ENCODE measurements at places on chromosomes 2 and 18.

GRCh38 chr2:186887107-186888090 is 38.4 kb upstream of the ZSWIM2 start:
- no peak for DNase-seq

DNA sequence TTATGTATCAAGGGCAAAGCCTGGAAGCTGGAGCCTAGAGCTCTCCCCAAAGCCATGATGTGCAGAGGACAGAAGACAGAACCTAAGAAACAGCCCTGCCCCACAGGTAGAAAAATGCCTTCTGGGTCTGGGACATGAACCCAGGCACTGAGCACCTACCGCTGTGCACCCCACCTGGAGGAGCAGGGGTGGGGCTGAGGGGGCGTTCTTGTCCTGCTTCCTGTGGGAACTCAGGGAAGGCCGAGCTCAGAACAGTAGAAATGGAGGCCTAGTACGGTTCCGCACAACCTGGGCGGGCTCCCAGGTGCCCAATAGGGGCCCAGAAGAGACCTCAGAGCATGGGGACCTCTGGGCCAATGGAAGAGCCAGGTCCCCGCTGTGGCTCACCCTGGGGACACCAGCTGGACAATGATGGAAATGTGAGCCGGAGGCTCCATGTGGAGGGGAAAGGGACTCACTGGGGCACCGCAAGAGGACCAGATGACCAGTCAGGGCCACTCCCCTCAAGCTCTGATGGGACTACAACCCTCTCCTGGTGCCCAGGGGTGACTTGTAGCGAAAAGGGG is 3.2 kb downstream of the CRACDL start:
- no peak for DNase-seq

GRCh38 chr18:47283476-47283875 is 32.0 kb upstream of the SKOR2 start:
- DNase-seq: no peak

DNA sequence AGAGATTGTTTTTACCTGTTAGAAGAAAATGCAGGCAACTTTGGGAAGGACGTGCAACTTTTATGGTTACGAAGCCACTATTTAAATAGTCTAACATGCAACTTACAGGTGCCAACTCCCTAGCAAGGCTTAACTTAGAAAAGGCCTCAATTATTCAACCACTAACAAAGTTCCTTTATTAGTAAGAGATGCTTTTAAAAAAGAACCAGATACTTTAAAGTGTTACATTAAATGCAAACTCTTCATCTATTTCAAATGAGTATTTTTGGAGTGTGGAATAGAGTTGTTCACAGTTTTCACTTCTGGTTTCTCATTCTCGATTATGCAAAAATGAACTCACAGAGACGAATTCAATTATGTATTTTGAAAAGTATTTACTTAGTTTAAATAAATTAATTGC is 51.7 kb downstream of the PELI1 start:
- DNase-seq: no peak

DNA sequence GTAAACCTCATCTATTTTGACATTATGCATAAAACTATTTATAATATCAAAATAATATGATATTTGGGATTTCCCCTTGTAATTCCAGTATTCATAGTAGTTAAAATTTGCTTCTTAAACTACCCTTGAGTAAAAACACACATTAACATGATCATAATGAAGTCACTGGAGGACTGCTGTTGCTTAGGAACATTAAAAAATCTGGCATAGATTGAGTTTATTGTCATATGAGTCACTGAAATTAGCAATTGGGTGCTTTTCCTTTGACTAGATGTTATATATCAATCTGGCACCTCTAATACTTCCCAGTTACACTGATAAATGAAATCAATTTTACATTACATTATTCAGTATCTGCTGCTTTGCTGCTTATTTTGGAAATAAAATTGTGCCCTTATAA is 57.0 kb upstream of the ZC3H15 start:
- DNase-seq: no peak

GRCh38 chr2:235605312-235606003 is 111.6 kb downstream of the AGAP1 start:
- DNase-seq: peak; percentile 95

GRCh38 chr2:67645280-67646138 is 248.4 kb downstream of the ETAA1 start:
- DNase-seq: no peak

DNA sequence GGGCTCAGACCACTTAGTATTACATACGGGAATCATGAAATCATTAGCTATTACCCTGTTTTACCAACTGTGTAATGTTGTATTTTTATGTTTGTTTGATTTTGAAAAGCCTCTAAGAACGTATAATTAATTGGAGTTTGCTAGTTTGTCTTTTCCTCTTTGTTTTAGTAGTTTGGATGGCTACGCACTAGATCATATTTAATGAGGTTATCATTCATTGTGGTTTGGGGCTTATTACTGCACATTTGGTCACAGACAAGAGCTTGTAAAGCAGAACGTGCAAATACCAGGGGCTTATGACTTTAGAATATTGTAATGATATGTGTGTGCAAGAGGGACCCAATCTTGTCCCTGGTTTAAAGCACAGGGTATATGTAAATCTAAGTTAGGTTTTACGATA is 10.3 kb downstream of the CABLES1 start:
- DNase-seq: no peak

DNA sequence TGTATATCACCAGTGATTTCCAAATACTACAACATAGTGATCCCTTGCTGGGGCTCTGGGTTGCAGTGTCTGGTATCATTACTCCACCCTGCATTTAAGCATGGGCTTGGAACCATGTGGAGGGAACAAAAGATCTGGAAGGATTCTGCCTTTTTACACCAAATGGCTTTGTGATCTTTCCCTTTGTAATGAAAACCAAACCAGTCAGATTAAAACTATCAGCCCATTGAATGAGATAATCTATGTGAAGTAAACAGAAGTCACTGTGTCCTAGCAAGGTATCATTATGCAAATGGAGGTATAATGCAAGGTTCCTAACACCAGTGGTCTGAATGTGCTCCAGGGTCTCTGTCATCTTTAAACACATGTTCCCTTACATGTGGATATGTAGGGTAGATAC is 474.7 kb upstream of the TNP1 start:
- no peak for DNase-seq

DNA sequence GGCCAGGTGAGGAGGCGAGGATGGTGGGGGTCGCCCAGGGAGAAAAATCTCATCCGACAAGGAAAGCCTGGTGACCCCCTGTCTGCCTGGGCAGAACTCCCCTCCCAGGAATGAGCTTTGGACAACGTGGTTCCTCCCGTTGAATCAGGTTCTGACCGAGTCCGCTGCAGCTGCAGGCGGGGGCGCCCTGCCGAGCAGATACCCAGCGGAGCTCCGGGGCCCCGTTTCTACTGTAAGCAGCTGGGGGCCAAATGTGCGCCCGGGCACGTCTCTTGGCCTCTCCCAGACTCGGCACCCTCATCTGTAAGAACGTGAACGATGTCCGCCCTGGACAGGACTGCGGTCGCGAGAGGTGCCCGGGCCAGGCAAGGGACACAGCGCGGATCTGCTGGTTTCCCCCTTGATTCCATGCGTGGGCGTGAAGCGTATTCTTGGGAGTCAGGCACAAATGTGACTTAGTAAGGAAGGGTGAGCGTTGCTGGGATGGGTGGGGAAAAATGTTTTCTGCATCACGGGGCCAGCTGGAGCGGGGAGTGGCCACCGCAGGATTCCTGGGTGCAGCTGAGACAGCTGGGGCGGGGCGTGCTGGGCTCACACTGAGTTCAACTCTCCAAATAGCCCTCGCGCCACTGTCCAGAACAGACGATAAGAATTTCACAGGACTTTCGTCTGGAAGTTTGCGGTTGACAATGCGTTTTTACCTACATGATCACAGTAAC is 20.2 kb upstream of the TUBB6 start:
- DNase-seq: no peak

GRCh38 chr18:74498712-74499627 is 2.8 kb downstream of the CNDP2 start:
- DNase-seq: peak; percentile 69

DNA sequence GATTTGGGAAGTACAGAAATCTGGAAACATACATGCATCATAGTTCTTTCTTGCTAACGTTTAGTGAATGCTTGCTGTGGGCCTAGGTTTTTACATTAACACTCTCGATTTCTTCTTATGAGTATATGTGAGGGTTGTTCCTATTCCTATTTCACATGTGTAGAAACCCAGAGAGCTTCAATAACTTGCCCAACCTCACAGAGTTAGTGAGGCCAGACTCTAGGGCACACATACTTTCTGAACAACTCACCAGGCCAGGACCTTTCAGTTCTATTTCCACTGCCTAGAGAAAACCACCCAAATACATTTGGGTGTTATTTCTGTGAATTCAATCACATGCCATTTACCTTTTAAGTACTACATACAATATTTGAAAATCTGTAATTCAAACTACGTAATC is 8.2 kb upstream of the KCTD1 start:
- DNase-seq: no peak

DNA sequence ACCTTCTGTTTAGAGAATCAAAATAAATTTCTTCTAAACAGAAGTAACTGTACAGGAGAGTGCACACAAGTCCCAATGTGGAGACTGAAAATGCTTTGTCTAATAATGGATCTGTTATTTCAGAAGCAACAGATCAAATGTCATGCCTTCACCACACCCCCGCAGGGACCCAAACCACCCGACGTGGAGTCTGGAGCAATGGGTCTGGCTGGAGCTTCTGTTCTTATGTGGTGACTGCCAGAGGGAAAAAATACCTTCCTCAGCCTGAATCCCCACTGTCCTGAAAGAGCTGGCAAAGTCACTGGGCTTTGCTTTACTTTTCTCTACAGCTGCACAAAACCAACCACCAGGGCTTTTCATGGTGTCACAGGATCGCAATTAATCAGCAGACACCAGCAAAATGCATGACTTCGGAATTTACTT is 119.0 kb upstream of the ZFP36L2 start:
- DNase-seq: no peak

GRCh38 chr18:9392726-9393125 is 58.2 kb downstream of the TWSG1 start:
- DNase-seq: no peak
